Stimulated activated CD4-positive, alpha-beta T cell treated with anti-CD3 and anti-CD28 coated beads, Interleukin-12 subunit alpha, Interleukin-12 subunit beta, amount 100 ng/mL, for 24 hours (primary cell): ENCODE measurements at places on chromosomes 2 and 18.

DNA sequence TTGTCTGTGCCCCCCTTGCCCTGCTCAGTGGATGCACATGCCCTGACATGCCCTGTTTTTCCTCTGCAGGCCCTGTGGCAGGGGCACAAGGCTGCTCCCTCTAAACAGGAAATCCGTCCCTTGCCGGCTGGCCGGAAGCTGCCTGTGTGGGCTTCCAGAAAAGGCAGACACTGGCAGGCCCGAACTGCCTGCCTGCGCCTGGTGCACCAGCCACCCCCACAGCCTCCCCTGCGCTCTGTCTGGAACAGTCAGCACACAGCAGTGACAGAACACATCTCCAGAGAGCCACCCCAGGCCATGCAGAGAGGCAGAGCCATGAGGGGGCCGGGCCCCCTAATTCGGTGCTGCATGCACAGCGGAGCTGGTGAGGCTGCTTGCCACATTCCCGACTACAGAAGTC is 33.5 kb downstream of the LOXHD1 start:
- peak; percentile 15 for DNase-seq

DNA sequence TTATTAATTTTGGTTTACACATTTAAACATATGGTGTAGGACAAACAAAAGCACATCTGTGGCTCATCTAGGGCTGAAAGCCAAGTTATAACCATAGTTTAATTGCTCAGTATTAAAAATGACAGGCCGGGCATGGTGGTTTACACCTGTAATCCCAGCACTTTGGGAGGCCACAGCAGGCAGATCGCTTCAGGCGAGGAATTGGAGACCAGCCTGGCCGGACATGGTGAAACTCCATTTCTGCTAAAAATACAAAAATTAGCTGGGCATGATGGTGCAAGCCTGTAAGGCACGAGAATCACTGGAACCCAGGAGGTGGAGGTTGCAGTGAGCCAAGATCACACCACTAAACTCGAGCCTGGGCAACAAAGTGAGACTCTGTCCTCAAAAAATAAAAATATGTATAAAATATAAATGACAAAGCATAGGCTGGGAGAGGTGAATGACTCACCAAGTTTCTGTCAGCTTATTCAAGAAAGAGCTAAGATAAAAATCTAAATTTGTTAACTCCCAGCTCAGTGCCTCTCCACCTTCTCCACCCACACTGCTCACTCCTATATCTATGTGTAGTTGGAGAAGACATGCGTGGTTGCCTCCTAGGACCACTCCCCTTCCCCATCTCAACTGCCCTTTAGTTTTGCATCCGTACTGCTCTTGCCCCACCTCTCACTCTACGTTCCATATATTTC is 79.2 kb upstream of the PID1 start:
- DNase-seq, result no peak

GRCh38 chr2:214765180-214765579 is 44.3 kb downstream of the BARD1 start:
- DNase-seq, result no peak

DNA sequence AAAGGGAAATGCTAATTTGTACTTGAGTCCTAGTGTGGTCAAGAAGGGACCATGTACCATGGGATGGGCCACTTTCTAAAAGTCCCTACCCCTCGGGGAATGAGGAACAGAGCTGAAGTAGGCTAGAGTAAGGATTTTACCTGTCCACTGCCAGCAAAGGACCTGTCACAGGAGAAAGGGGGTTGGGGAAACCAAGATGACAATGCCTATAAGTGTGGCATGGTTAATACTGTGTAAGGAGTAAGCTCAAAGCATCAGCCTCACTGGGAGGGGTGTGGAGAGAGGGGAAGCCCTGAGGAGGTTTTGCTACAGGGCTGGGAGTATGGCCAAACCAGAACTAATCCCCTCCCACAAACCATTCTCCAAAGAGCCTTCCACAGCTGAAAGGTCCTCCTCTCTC is 15.8 kb downstream of the GKN2 start:
- DNase-seq, result no peak

DNA sequence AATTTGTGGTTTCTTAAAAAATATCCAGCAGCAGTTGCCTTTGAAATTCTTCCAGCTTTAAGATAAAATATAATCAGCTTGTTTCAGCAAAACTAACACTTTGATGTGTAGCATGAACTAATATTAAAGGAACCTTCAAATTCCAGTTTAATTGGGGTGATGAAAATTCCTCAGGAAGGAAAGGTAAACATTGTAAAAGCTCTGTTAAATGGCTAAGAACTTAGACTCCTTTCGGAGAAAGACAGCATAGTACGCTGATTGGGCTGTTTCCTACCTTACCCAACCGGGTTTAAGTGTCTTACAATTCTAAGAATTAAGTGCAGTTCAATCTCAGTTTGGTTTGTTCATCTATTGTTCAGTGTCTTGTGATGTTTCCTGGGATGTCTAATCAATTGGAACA is 108.3 kb downstream of the CDH7 start:
- DNase-seq, result no peak

- no peak for DNase-seq
Measured at GRCh38 chr18:79787865-79788733, 9.6 kb upstream of the KCNG2 start.

GRCh38 chr18:78596794-78597345 is 382.7 kb upstream of the SALL3 start:
- DNase-seq, result no peak

DNA sequence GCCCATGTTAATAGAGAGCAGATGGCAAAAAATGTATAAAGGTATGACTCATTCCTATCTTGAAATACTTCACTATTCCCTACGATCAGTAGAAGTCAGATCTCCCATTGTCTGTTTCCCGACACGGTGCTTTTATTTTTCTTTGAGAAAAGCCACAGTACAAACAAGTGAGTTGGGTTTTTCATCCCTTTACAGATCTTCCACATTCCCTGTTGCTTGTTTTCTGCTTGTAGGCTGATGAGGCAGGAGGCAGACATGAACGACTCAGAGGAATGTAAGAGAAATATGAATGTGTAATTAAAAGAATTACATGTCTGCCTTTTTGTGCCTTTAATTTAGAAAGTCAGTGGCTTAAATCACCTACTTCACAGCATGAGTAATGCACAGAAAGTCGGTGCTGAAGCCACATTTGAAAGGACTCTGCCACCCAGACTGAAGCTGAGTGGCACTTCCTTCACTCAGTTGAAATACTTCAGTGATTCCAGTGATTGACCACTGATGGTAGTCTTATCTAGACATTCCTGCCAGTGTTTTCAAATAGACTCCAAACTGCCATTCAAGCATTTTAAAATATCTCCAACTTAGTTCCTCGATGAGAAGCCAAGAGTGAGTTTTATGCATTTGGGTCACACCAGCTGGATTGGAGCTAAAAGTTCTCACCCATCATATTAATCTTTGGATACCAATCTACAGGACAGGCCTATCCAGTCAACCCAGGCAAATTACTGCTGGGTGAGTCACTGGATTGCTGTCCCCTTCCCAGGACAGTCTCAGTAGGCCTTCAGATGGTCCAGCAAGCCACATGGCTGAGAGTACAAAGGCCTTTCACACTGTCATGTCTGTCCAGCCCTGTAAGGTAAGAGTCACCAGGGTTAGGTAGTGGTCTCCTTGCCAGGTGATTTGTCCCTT is 79.0 kb downstream of the COLEC12 start:
- DNase-seq, result no peak

DNA sequence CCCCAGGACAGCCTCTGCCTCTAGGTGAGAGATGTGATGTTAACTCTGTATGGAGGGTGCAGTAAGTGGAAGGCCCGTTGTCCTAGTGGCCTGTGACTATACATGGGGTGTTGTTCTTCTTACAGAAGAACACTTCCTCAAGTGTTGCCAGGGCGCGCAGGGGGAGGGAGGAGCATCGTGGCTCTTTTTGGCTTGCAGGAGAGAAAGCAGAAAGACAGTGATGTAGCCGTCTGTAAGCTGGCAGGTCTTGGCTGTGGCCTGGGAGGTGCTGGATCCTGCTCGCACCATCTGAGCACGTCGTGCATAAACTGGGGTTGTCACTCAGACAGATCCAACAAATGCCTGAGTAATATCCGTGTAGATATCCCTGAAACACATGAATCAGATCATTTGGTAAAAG is 44.3 kb downstream of the ZNF236 start:
- DNase-seq, result no peak
